H54 (cell line): ENCODE measurements at places on chromosomes 5 and 9.

GRCh38 chr9:124629600-124629999, 122.4 kb upstream of the NR5A1 start:
- peak; percentile 71 for DNase-seq

- no peak for DNase-seq
Measured at GRCh38 chr5:154713615-154714125, 41.5 kb upstream of the LARP1 start.

- no peak for DNase-seq
Measured at GRCh38 chr5:142000173-142000572, 12.7 kb downstream of the GNPDA1 start.

DNA sequence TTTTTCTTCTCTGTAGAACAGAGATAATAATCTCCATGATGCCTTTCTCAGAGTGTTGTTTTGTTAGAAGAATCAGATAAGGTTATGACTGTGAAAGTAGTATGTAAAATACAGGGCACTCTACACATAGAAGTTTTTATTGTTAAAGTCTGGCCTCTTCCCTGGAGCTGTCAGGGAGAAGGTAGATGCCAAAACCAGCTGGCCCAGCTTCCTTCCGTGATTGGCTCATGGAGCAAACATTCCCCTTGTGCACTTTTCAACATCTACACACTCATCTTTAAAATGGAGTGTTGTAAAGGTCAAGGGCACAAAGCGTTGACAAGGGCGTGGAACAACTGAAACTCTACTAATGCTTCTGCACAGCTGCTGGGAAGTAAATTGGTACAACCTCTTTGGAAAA, 7.4 kb upstream of the RNF183 start:
- DNase-seq = no peak
